ENCODE measurements at places on chromosomes 7 and 10. TPM values are rescaled to one million over a fixed set of nuclear protein-coding genes. Genes with fewer than 3 reads are reported as not detected.

- DNase-seq = no peak
These were observed 1.4 kb upstream of the CFAP69 start for GRCh38 chr7:90243556-90243955.

DNA sequence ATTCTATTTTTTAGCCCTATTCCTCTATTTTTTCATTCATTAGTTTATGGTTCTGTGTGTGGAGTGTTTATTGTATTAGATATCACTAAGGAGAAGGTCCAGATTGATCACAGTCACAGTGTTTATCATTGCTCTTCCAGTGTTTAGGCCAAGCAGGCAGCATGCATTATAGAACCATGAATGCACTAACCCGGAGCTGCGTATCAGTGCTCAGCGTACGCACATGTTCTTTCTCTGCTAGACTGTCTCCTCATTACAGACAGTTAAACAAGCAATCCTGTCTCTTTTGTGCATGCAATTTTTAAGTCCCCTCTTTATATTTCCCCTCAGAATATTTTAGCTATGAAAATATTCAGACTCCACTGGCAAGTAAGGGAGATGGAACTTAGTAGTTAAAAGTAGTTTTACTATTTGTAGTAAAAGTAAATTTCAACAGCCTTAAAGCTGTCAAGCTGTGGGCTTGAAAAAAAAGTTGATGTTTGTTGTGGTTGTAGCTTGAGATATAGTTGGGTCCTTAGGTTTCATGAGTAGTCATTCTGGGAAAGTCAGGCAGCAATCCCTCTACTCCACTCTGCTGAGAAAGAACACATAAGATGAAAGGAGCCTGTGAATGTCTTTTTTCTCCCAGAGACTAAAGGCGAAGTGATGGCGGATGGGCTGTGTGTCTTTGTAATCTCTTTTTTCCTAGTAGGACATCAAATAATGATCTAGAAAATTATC lies 260.4 kb downstream of the CDK14 start:
- no peak for DNase-seq

CTTNBP2 gene
- 4.2 TPM for total RNA-seq

DNA sequence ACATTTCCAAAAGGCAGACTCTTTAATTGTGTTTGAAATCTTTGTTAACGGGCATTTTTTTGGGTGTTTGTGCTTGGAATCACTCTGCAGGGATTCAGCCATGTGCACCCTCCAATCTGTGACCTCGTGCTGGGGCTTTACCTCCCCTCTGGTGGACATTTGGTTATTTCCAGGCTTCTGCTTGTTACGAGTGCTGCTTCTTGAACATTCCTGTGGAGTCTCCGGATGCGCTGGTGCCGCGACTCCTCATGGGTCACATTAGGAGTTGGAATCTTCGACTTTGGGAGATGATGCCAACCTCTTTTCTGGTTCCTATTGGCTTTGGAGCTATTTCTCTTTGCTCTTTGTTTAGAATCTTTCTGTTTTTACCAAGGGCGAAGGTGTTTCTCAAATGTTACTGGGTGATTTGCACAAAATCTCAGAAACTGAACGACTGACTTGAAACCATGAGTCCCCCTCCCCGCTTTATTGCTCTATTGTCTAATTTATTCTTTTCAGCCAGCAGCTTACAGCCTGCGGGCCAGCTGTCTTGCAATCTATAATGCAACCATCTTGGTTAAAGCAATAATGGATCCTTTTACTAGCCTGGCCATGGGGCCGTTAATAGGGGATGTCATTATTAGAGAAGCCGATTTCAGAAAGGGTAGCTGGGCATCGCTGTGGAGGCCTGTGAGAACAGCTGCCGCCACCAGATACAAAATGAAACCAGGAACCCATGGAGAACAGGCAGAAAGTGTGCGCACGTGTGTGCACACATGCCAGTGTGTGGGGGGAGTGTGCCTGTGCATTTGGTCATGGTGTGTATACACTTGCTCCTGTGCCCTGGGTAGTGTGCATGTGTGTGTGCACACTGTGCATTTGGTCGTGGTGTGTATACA lies 9.9 kb upstream of the DPYSL4 start:
- DNase-seq = no peak

DNA sequence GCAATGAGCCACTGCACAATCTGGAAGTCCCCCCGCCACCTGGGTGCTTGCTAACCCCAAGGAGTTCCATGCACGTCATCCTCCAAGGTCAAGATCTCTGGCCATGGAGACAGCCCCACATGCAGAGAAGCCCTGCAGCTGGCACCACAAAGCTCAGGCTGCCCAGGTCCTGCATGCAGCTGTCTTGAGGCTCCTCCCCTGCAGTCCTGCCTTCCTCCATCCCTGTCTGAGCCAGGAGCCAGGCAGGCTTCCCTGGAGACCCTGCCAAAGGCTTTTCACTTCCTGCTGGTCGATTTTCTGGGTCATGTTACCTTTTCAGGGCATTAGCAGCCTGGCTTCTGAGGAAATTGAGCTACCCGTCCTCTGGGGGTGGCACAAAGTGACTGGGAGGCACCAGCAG lies 12.5 kb upstream of the TMEM72 start:
- no peak for DNase-seq

TMEM236 gene
- 2.8 TPM for total RNA-seq

CYP3A7 gene
- total RNA-seq = 3.0 TPM

DNA sequence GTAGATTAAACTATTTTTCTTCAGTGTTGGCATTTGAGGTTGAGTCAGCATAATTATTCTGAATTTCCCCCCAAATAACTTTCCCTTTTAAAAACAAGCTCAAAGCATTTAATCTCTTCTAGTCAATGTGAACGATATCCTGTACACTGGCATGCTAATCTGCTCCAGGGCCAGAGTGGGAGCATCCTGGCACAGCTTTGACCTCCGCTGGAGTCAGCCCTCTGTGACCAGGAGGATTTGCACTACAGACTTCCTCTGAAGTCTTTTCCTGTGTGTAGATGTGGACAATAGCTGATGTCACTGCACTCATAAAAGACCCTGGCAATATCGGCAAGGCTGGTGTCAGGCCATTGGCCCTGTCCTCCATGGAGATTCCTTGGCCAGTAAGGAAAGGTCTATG lies 340.2 kb downstream of the CDC14C start:
- DNase-seq = no peak

DNA sequence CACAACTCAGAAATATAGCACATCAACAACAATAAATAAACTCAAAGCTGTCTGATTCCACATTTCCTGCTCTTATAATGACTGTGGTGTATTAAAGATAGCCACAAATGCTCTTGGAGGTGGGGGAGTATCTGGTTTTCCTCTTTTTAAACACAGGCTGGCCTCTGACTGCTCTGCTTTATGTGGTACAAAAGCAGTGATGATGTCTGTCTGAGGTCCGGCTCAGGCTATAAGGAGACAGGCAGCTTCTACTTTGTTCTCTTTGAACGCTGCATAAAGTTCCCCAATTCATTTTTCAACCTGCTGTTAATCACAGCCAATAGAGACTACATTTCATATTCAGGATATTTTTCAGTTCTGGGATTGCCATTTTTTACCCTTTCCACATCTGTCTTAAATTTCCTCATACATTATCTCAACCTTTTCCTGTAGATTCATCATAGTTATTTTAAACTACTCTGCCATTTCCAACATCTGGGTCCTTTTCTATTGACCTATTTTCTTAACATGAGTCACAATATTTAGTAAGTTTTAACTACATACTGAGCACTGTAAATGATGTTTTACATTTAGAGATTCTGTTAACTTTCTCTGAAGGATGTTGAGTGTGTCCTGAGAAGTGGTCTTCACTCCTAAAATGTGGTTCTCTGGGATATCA lies 64.9 kb downstream of the CRPPA start:
- DNase-seq = no peak

- no peak for DNase-seq
These were observed 405.0 kb upstream of the ZMIZ1 start for GRCh38 chr10:78663721-78664120.

DNA sequence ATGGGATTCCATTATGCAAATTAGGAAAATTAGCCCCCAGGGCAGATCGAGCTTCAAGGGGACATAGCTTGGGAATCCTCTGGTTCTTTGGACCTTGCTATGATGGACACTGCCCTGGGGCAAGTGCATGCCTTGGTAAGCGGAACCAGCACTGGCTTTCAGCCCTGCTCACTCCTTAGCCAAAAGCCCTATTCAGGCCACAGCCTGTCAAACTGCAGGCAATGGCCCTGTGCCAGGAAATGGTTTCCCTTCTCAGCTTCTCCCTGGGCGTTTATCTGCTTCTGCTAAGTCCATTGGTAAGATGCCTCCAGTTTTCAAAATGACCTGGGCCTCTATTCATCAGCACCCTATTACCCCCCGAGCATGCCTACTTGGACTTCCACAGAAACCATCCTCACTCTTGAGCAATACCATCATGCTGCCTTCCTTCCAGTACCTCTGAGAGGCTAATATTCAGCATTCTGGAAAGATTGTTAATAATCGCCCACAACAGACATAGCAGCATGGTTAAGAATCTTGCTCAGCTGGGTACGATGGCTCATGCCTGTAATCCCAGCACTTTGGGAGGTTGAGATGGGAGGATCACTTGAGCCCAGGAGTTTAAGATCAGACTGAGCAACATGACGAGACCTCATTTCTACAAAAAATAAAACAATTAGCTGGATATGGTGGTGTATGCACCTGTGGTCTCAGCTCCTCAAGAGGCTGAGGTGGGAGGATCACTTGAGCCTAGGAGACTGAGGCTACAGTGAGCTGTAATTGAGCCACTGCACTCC lies 918.6 kb upstream of the AUTS2 start:
- DNase-seq = no peak

DNA sequence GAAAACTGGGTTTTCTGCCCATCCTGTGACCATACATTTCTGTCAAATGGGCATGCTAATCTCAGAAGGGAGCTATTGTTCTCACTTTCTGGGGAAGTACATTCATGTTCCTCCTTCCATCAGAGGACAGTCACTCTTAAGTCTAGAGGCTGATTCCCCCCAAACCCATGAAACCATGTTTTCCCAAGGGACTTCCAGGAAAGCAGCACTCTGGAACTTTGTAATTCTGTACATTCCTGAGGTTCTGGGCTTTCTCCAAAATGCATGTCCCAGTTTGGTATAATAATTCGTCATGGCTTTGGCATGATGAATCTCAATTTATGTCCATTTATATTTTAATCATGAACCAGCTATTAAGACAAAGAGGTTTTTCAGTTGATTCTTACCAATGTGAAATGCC lies 688.1 kb downstream of the LRMDA start:
- DNase-seq = no peak

DNA sequence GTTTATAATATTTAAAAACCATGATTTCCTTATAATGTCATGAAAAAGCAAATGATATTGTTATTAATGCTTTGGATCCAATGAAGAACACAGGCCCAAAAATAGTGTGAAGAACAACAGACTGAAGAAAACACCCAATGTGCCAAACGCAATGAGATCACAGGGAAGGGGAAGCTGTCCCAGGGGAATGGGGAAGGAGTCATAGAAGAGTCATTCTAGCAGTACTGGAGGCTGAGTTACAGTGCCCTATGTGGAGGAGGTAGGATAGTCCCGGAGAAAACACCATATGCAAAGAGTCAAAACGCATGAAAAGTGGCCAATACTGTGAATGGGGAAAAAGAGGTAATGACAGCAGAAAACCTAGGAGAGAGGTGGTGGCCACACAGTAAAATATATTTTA lies 50.9 kb downstream of the TPK1 start:
- DNase-seq = no peak

MOGAT3 gene
- not detected for total RNA-seq

- DNase-seq = peak; percentile 50
These were observed 58.6 kb upstream of the COL13A1 start for GRCh38 chr10:69742928-69743602.

- no peak for DNase-seq
These were observed 5.8 kb downstream of the IFIT1 start for GRCh38 chr10:89398003-89398749.

- DNase-seq = peak; percentile 95
These were observed 3.4 kb upstream of the CHST12 start for GRCh38 chr7:2399848-2400587.

DEPP1 gene
- 22.9 TPM for total RNA-seq

GRCh38 chr10:96986200-96986856 lies 154.2 kb downstream of the LCOR start:
- DNase-seq = no peak

- no peak for DNase-seq
These were observed 73.4 kb upstream of the NAMPT start for GRCh38 chr7:106358103-106358663.

- DNase-seq = no peak
These were observed 43.2 kb downstream of the FIGNL1 start for GRCh38 chr7:50406935-50407334.

DNA sequence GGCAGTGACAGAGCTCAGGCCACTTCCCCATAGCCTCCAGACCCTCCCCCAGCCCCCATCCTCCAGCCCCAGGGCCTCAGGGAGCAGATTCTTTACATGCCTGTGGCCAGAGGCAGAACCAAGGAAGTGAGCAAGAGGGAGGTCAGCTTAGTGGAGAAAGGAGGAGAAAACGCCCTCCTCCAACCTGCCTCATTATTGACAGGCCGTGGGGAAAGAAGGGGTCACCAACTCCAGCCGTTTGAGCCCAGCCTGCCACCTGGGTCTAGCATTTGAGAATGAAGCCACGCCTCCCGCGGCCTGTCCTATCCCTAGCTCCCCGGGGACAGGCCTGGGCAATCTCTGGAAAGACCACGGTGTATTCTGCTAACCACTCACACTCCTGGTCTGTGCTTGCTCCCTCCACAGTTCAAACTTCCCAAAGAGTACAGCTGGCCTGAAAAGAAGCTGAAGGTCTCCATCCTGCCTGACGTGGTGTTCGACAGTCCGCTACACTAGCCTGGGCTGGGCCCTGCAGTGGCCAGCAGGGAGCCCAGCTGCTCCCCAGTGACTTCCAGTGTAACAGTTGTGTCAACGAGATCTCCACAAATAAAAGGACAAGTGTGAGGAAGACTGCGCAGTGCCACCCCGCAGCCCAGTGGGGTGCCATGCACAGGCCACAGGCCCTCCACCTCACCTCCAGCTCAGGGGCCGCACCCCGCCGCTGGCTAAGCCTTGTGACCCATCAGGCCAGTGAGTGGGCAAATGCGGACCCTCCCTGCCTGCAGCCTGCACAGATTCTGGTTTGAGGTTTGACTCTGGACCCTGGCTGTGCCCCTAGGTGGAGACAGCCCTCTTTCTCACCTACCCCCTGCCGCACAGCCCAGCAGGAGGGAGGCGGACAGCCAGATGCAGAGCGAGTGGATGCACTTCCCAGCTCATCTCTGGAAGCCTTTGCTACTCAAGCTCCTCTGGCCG lies 14.3 kb upstream of the TRIM8 start:
- DNase-seq = no peak

MCM10 gene
- total RNA-seq = 0.52 TPM

DNA sequence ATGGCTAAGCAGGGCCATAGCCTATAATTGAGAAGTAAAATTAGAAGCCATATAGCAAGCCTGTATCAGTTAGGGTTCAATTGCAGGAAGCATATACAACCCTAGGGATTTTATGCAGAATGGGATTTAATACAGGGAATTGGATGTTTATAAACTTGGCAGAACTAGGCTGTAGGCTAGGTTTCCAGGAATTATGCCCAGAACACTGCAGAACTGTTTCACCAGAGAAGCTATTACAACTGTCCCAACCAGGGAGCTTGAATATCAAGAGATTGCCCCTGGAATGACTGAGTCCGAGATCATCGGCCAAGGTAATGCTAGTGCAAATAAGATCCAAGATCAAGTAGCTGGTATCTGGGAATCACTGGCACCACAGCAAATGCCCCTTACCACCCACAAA lies 64.0 kb downstream of the PRR15 start:
- no peak for DNase-seq
